ENCODE measurements at places on chromosomes 3 and 15. TPM values are rescaled to one million over a fixed set of nuclear protein-coding genes. Genes with fewer than 3 reads are reported as not detected.

The FAM107A gene
- 2.9 TPM for total RNA-seq

The NR2F2 gene
- total RNA-seq = 36.6 TPM

The OCA2 gene
- not detected for total RNA-seq

The TMC3 gene
- total RNA-seq = 0.05 TPM

The FETUB gene
- total RNA-seq = not detected

The TP63 gene
- total RNA-seq = not detected

The PLOD2 gene
- 201 TPM for total RNA-seq

The DPPA4 gene
- total RNA-seq = not detected

The ZCWPW2 gene
- not detected for total RNA-seq

The CACNA2D3 gene
- total RNA-seq = not detected

The CD200 gene
- total RNA-seq = 3.4 TPM

The CCR5 gene
- not detected for total RNA-seq

The EXD1 gene
- not detected for total RNA-seq

The CYP8B1 gene
- total RNA-seq = not detected

The HDAC11 gene
- total RNA-seq = 10.5 TPM

The REC114 gene
- total RNA-seq = not detected

The TNFAIP8L3 gene
- total RNA-seq = 49.9 TPM

The VIPR1 gene
- 0.23 TPM for total RNA-seq

The CFAP92 gene
- total RNA-seq = 1.9 TPM

The CCDC13 gene
- 0.28 TPM for total RNA-seq

The MEGF11 gene
- not detected for total RNA-seq

The MUC20 gene
- total RNA-seq = 0.51 TPM

The LOXL1 gene
- total RNA-seq = 0.68 TPM

The CGNL1 gene
- 21.1 TPM for total RNA-seq

The ATR gene
- total RNA-seq = 30.7 TPM

The WDR93 gene
- not detected for total RNA-seq

The EPHB3 gene
- total RNA-seq = under 0.01 TPM

The SLC28A1 gene
- total RNA-seq = not detected

The PLA2G4E gene
- total RNA-seq = not detected

The CADPS gene
- total RNA-seq = not detected

The ADCY5 gene
- 0.17 TPM for total RNA-seq

The PEX5L gene
- not detected for total RNA-seq

The SLC9C1 gene
- 0.85 TPM for total RNA-seq

The SAMMSON gene
- total RNA-seq = not detected

The SPPL2A gene
- 114 TPM for total RNA-seq

The MBD4 gene
- total RNA-seq = 26.4 TPM

The CNTN6 gene
- not detected for total RNA-seq

The DUOXA2 gene
- not detected for total RNA-seq
